CD4-positive, alpha-beta T cell treated with Interleukin-12 subunit alpha and Interleukin-12 subunit beta, for 1 hour (primary cell): ENCODE measurements at places on chromosomes 7 and 10.

DNA sequence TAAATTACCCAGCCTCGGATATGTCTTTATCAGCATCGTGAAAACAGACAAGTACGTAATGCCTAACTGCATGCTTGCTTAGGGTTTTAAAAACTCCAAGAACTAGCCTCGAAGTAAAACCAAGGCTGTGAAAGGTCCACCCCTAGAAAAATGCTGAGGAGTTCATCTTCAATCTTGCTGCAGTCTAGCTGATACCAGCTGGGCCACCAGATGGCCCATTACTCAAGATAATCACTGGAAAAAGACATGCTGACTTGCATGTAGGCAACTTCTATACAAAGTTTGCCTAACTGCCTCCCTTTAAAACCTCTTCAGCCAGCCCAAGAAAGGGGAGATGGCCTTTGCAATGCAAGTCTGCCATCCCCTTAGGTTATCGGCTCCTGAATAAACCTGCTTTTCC is 614.1 kb downstream of the GALNT17 start:
- no peak for DNase-seq

DNA sequence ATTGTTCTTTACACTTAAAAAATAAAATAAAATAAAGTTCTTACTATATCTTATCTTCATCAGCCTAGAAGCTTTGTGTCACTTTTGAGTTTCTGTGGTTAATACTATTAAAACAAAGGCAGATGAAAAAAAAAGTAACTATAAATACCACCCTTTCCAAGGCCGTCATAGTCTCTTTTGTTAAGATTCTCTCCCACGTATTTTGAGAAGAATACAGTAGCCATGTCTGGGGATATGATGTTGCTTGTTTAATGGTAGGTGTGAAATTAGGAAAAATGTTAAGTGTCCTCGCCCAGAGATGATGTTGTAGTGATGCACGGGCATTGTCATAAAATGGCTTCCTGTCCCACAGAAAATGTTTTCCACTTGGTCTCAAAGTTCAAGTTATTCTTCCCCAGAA is 223.9 kb downstream of the NEBL start:
- no peak for DNase-seq

DNA sequence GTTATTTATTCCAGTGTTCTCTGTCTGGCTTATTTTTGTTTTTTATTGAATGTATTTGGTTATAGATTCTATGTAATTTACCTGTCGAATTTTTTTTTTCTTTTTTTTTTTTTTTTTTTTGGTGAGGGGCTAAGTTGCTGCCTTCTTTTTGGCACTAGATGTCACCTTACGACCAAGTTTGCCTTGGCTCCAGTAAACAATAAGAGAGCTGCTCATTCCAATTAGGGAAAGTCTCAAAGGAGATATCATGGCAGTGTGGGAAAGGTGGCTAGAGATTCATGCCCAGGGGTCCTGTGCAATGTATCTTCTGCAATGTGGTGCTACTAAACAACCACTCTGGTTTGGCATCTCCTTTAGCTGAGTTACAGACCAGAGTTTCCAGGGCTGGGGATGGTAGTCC is 84.0 kb downstream of the PTPN20 start:
- no peak for DNase-seq

- DNase-seq: no peak
Observed at GRCh38 chr7:1981878-1982230, 250.9 kb downstream of the MAD1L1 start.

GRCh38 chr7:132872034-132872433 is 209.9 kb downstream of the CHCHD3 start:
- DNase-seq: no peak
